ENCODE measurements at places on chromosomes 2 and 18. TPM values are rescaled to one million over a fixed set of nuclear protein-coding genes. Genes with fewer than 3 reads are reported as not detected.

The C2orf78 gene
- total RNA-seq = not detected

The TUBA4B gene
- total RNA-seq = not detected

The CCDC74B gene
- 21.1 TPM for total RNA-seq

The CHN1 gene
- total RNA-seq = 11.2 TPM

The POTEI gene
- 2.8 TPM for total RNA-seq

The HOXD12 gene
- 0.60 TPM for total RNA-seq

The TSHZ1 gene
- total RNA-seq = 10.2 TPM

The SGO2 gene
- total RNA-seq = 6.6 TPM

The ANKRD36 gene
- total RNA-seq = 13.2 TPM

The TTC32 gene
- total RNA-seq = 9.3 TPM

The PCARE gene
- not detected for total RNA-seq

Measured in A375 (cell line).